ENCODE measurements at places on chromosomes 3 and 15.

- no peak for DNase-seq
Observed at GRCh38 chr15:65856821-65857455, 12.4 kb upstream of the RAB11A start.

- DNase-seq = no peak
Observed at GRCh38 chr15:41935566-41936020, 36.8 kb downstream of the EHD4 start.

DNA sequence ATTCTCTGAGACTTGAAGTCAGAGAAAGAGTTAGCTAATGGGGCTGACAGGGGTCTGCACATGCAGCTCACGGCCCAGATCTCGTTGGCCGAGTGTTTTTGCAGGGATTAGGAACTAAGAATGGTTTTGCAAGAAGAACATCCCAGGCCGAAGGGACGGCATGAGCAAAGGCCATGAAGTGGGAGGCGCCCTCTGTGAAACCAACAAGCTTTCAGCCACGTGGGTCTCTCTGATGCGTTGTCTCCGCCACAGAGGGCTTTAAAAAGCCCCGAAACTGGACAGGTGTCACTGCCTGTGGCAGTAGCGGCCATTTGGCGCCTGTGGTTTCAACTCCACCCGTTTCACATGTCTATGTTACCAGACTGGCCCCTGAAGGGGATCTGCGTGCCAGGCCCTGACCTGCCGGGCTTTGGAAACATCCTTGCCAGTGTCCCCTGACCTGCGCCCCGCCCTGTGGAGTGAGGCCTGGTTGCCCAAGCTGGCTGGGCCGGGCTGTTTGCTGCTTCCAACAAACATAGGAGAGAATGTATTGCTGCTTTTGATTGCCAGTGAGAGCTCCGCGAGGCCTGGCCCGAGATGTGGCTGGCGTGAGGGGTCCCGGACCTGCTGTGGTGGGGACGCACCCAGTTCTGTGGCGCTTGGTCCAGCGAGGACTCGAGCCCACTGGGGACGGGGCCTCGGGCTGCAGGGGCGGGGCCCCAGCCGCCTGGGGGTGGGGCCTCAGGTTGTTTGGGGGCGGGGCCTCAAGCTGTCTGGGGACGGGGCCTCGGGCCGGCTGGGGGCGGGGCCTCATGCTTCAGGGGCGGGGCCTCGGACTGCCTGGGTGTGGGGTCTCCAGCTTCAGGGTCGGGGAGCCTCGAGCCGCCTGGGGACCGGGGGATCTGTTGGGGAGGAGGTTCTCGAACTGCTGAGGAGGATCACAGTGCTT is 30.4 kb downstream of the GOLGA6L2 start:
- DNase-seq = no peak

DNA sequence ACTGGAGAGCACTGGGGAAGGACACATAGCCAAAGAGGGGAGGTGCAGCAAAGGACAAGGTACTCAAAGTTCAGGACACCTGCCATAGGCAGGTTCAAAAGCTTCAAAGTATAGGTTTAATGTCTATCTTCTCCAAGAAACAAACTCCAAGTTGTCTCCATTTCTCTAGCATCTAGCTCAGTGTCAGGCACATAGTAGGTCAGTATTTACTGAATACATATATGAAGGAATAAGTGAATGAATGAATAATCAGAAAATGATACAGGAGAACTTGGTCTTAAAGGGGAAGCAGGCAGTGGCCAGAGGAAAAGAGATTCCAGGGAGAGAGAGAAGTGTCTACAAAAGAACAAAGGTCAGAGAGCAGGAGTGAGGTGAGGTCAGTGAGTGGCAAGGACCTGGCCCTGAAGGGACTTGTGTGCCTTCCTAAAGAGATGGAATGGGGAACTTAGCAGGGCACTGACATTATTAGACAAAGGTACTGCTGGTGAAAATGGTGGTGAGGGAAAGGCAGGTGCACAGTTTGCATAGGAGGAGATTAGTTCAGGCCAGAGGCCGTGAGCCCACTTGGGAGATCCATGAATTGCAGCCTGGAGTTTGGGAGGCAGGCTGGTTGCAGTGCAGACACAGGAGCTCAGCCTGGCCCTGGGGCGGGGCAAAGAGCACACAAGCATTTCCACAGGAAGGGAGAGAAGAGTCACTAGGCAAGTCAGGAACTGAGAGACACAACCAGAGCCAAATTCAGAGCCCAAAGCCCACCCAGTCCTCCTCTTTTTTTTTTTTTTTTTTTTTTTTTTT is 21.4 kb downstream of the TBC1D2B start:
- DNase-seq = no peak

GRCh38 chr3:151276038-151276686 is 2.2 kb downstream of the P2RY14 start:
- no peak for DNase-seq

DNA sequence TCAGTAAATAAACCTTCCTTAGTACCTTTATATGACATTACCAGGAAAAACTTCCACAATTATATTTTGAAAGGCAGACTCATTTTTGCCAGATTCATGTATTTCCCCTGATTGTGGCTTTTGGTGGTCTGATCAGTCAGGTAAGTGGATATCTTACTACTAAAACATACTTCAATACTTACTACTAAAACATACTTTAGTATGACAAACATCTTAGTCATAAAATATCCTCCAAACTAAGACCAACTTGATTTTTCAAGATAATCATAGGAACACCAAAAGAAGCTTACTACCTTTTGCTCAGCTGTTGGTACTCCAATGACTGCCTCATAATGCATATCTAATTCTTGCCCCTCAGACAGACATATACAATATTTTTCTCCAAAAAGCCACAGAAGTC is 9.3 kb downstream of the TJP1 start:
- DNase-seq = no peak

DNA sequence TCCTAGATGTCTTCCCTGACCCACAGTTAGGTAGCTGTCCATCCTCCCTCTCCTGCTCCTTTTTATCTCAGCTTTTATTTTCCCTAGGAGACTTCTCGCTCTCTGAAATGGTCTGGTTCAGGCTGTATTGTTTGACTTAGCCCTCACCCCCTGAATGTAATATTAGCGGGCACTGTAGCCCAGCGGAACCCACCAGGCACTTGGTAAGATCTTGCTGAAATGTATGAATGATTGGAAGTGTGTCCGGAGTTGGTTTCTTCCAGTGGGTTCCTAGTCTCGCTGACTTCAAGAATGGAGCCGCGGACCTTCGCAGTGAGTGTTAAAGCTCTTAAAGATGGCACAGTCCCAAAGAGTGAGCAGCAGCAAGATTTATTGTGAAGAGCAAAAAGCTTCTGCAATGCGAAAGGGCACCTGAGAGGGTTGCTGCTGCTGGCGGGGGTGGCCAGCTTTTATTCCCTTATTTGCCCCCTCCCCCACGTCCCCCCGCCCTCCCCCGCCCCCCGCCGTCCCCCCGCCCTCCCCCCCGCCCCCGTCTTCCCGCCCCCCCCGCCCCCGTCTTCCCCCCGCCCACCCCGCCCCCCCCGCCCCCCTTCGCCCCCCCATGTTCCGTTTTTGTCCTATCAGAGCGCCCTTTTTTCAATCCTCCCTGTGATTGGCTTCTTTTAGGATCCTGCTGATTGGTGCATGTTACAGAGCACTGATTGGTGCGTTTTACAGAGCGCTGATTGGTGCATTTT is 694 bp upstream of the EEFSEC start:
- DNase-seq = no peak

DNA sequence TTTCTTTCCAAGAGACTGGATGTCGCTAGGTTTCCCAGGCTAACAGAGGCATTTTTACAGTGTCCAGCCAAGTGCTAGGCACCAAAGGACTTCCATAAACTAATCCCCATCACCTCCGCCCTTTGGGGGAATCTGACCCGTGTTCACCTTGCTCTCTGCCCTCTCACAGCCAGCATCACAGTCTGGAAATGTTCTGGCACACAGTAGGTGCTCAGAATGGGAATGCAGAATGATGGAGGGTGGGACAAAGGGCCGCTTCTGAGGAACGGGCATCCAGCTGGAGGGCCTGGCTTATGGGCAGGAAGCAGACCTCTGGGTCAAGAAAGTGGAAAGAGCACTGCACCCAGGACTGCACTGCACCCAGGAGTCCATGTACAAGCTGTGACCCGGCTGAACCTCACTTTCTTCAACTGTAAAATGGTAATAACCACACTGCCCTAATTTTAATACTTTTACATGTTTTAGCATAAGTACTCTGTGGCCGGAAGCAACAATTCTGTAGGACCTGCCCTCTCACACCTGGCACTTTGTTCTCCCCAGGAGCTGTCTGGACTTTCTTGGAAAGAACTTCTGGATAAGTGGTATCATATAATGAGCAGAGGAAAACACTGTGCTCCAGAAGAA is 901 bp upstream of the NMB start:
- no peak for DNase-seq

- DNase-seq = no peak
Observed at GRCh38 chr15:66938114-66938830, 127.1 kb upstream of the SMAD3 start.

DNA sequence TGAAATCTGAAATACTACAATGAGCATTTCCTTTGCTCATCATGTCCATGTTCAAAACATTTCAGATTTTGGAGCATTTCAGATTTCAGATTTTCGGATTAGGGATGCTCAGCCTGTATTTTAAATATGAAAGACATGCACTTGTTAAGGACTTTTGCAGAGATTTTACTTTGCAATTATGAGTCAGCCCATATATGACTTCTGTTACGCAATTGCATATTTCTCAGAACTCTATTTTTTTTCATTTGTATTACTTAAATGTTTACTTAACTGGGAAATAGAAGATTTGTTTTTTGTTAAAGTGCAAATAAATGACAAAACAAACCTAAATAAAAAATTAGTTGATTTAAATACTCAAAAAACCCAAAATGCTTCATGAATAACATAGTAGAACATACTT is 376.2 kb downstream of the ZBTB20 start:
- DNase-seq = peak; percentile 26

- no peak for DNase-seq
Observed at GRCh38 chr15:44676676-44677075, 13.2 kb upstream of the SPG11 start.

DNA sequence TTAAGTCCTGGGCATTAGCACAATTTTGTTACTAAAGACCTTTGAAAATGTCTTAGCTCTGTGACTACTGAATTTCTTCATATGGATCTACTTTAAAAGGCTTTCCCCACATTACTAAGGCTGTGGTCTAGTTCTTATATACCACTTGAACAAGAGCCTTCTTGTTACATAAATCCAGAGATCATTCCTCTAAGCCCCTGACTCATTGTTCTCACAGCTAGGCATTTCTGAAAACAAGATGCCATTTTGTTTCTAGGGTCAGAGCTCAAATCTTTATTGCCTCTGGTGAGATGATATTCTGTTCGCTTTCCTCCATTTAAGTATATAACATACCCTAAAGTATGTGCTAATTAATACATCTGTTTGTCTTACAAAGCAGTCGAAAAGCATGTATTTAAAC is 29.8 kb upstream of the LPP start:
- peak; percentile 51 for DNase-seq

- DNase-seq = no peak
Observed at GRCh38 chr3:171021377-171021776, 5.1 kb downstream of the SLC2A2 start.

DNA sequence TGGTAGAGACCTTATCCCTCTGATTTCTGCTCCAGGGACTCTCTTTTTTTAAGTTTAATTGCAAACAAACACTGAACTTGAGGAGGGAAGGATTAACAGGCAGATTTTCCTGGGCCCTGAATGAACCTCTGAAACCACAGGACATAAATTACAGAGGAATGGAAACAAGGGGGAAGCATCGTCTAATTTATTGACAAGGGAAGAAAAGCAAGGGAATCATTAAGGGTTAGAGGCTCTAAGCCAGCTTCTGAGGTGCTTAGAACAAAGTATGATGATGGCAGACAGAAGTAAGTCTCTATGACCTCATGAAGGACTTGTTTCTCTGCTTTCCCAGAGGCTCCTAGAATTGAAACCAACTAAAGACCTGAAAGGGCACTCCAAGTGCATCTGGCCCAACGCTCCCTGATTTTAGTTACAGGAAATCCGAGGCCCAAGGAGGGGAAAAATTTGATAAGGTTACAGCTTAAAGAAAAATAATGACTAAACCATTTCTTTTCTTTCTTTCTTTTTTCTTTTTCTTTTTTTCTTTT is 244.7 kb upstream of the NR2E3 start:
- DNase-seq = no peak

- no peak for DNase-seq
Observed at GRCh38 chr15:73282567-73283365, 86.0 kb downstream of the HCN4 start.

DNA sequence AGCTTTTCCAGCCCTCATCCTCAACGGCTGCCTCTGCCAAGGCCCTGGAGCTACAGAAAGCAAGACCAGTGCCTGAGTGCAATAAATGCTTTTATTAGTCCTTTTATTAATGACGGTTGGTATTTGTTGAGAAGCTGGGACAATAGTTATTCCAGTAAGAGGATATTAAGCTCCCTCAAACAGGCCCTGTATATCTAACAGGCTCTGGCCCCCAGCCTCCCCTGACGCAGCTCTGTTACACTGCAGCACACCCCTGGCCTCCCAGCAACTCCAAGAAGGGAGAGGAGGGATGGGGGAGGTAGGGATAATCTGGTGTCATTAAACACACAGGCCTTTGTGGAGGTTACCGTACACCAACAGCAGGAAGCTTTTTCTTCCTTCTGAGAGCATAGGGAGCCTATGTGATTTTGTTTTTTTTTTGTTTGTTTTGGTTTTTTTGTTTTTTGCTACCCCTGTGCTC is 30.8 kb upstream of the MAGEF1 start:
- DNase-seq = no peak

GRCh38 chr15:45242289-45242688 is 9.7 kb upstream of the SLC28A2 start:
- no peak for DNase-seq

- no peak for DNase-seq
Observed at GRCh38 chr15:56927816-56928215, 9.4 kb downstream of the TCF12 start.

DNA sequence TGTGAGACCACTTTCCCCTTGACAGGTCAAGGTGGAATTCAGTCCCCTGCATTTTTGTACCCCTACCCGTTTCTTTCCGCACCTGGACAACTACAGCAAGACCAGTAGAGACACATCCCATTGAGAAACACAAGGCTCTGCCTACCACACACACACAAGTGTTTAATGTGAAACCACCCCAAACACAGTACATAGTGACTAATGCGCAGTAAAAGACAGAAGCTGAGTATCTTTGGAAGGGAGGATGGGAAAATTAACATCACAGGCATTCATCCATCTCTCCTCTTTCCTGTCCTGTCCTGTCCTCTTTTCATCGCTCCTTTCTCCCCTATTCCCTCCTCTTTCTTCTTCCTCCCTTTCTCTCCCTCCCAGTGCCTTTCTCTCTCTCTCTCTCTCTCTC is 64.8 kb downstream of the SCN11A start:
- DNase-seq = no peak

- no peak for DNase-seq
Observed at GRCh38 chr3:50611464-50612233, at the start of gene CISH. CISH (minus strand) TSS chr3:50611774; CDS start chr3:50611650, 124 bp downstream.

- DNase-seq = no peak
Observed at GRCh38 chr3:77186728-77187127, 146.8 kb downstream of the ROBO2 start.

DNA sequence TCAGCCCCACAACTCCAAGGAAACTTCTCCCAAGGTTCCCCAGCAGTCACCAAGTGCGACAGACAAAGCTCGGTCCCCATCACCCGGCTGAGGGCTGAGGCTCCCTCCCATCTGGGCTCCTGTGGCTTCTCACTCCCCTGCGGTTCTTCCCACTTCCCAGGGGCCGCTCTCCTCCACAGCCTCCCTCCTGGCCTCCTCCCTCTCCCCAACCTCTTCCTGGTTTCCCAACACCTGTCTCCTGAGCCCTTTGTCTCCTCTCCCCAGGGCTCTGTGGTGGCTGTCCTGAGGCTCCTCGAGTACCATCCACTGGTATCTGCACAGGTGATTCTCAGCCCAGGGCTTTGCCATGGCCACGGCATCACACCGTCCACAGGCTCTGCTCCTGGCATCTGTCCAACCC is 113.2 kb upstream of the NSMCE3 start:
- no peak for DNase-seq
